SJSA1 (cell line): ENCODE measurements at places on chromosomes 7 and 10.

GRCh38 chr7:133207687-133208086, 45.2 kb upstream of the EXOC4 start:
- DNase-seq, result no peak

DNA sequence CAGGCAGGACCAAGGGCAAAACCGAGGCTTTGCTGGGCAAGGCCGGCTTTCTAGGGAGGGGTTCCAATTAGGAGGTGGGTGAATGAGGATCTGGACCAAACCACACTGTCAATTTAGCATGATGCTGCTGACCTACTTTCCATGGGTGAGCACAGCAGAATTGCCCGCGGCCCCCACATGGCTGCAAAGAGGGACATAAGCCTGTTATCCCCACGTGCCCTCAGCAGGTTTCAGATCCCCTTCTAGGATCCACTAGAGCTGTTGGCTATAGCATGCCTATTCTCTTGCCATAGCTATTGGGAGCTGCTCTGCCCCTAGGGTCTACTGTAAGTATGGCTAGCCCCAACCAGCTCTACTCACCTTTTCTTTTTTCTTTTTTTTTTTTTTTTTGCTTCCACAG, 102.8 kb downstream of the COL13A1 start:
- DNase-seq, result no peak

DNA sequence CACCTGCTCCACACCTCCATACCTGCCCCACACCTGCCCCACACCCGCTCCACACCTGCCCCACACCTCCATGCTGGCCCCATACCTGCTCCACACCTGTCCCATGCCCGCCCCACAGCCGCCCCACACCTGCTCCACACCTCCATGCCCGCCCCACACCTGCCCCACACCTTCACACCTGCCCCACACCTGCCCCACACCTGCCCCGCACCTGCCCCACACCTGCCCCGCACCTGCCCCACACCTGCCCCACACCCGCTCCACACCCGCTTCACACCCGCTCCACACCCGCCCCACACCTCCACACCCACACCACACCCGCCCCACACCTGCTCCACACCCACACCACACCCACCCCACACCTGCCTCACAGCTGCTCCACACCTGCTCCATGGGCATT, 53.0 kb downstream of the PARP12 start:
- no peak for DNase-seq

DNA sequence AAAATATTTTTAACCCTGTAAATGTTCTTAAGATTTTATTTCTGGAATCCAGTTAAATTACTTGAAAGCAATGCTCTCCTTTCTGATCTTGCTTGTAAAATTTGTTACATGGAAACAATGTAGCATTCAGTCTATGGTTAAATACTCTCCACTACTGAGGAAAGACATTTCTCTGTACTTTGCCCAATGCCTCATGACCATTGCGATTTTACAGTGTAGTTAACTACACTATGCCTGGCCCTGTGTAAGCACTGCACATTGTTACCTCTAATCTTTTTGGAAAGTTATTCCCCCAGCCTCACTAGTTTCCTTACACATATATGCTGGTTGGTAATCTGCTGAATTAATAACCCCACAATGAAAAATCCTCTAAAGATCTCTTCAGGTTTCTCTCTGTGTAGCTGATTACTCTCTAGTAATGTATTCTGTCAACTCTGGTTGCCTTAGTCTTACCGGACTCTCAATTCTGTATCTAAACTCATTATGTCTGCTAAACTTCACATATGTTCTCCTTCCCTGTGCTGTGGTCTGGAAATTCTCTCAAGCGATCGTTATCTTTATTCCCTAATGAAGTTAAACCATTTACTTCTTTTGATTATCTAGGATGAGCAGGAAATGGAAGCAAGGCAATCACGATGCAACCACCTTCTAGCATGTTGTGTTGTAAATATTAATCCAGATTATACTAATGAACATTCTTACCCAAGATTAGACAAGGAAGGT, 58.7 kb upstream of the TMEM106B start:
- no peak for DNase-seq

DNA sequence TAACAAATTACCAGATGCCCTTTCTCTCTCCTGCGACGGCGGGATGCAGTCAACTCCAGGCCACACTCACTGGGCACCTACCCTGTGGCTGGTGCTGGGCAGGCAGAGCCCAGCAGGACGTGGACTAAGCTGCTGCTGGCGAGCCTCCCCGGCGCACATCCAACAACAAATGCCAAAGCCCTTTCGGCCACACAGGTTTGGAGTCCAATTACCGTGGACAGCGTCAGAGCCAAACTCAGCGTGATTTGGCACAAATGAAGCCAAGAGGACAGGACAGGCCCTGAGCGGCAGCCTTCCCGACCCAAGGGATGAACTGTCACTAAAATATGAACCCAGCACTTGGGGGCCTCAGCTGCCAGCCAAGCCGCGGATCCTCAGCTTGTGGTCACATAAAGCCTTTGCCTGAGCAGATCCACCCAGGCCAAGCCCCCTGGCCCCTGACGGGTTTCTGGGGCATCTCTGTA, 28.4 kb downstream of the DAGLB start:
- DNase-seq, result no peak

DNA sequence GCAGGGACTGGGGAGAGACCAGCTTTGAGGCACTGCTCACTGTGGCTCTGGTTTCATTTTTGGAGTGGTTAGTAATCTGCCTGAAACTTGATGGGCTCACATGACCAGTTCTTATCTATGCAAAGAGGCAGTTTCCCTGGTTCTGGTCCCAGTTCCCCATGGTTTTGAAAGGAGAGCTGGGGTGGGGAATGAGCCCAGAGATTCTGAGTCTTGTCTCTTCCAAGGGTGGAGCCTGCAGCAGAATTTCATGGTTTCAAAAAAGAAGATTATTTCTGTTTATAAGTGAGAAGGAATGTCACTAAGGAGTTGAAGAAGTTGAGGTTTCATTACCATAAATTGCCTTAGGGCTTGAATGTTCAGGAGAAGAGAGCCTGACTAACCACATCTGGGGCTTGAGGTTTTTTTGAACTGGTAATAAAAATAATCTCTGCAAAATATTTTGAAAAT, 190.2 kb upstream of the HABP2 start:
- DNase-seq, result peak; percentile 16

- no peak for DNase-seq
Observed at GRCh38 chr7:116872026-116872425, 9.6 kb downstream of the CAPZA2 start.

DNA sequence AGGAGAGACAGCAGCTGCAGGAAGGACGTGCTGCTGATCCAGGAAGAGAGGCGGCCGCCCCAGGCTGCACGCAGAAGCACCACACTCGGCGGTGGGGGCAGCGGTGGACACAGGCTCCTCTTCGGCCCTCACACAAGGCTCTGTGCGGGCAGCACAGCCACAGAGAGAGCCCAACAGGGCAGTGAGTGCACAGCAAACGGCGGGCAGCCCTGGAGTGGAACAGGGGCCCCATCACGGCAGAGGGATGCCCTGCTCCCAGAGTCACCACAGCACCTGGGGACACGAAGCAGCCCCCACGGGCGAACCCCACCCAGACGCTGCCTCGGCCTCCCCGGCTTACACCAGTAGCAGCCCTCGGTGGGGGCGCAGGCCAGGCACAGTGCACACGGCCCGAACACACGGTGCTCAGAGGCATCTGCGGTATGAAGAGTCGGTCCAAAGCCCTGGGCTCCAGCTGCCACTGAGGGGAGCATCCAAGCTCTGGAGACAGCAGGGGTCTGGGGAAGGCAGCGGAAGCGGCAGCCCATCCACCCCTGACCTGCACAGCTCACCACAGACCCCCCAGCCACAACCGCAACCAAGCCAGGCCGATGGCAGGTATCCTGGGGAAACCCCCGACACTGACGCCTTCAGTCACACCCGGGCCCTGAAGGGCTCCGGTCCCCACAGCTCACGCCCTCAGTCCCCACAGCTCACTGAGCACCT, 16.8 kb downstream of the NUDT1 start:
- no peak for DNase-seq

- DNase-seq, result peak; percentile 75
Observed at GRCh38 chr7:134699899-134700298, 53.2 kb downstream of the BPGM start.

DNA sequence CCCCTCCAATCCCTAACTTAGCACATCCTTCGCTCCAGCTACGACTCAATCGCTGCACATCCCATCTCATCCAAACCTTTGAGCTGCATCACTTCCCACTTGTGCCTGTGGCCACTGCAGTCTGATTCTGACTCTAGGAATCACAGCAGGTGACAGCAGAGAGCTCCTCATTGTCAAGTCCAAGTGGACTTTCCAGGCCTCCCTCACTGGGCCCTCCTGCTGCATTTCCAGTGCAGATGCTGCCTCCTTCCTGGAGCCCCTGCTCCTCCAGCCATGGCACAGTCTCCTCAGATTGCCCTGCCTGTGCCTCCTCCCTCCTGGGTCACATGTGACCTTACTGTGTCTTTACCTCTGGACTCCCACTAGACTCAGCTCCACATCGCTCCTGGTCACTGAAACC, 157.3 kb downstream of the USP6NL start:
- no peak for DNase-seq

DNA sequence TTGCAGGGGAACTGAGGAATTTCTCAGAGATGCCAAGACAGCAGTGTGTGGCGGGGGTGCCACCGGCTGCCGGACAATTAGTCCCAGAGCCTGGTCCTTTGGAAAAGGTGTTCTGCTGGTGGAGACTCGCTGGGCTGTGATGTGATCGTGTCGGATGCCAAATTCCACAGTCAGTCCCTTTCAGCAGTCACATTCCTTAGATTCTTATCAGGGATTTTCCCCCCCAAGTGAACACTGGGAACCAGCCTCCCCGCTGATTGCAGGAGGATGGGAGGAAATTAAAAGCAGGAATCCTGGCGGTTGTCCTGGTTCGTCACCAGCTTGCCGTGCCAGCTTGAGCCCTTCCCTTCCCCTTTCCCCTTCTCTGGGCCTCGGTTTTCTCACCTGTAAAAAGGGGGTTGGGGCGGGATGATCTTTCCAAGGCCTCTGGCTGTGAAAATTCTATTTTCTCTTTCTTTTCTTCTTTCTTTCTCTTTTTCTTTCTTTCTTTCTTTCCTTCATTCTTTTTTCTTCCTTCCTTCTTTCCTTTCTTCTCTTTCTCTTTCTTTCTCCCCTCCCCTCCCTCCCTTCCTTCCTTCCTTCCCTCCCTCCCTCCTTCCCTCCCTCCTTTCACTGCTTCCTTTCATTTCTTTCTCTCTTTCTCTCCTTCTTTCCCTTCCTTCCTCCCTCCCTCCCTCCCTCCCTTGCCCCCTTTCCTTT, 39.6 kb downstream of the COL26A1 start:
- peak; percentile 76 for DNase-seq

GRCh38 chr7:36346260-36346831, 43.3 kb upstream of the ANLN start:
- DNase-seq, result no peak

DNA sequence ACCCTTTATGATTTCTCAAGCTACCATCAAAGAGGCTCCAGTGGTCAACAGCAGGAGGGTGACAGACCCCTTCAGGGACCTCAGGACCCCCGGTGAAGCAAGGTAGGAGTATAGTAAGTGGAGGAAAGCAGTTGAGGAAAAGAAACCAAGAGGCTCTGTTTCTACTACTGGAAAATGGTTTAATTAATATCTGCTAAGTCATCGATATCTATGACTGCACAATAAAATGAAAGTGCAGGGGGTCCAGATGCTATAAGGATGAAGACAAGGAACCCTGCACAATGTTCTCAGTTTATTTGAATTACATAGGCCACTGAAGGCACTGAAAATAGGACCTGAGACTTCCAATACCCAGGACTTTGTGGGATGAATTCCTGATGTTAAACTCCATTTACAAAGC, 23.7 kb downstream of the AMPH start:
- no peak for DNase-seq

DNA sequence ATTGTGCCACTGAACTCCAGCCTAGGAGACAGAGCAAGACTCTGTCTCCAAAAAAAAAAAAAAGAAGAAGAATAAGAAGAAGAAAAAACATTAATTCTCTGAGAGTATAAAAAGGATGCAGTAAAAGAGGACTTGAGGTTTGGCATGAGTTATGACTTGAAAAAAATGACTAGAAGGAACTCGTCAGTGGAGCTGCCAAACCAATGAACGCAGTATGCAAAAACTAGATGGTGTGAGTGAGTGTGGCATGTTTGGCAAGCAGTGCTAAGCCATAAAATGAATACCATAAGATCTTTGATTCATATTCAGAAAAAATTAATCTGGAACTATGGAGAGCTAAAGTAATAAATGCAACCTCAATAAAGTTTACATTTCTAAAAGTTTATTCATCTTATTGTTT, 68.6 kb upstream of the MEOX2 start:
- DNase-seq, result no peak

DNA sequence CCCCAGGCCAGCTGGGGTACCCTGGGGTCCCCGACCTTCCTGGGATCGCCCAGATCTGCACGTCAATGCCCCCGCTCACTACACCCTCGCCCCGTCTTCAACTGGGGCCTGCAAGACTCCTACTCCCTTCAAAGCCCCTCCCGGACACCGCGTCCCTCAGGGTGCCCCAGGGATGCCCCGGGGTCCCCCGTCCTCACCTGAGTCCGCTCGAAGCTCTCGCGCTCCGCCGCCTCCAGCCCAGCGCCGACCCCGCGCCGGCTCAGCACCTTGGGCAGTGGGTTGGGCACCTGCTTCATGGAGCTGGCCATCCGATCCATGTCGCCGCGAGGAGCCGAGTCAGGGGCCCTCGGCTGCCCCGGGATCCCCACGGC, at the start of gene HIP1:
Gene HIP1 (minus strand): TSS at position 338 of the 371 bp plus-strand sequence. CDS start 21 bp downstream, at position 317.
- DNase-seq, result no peak

- DNase-seq, result no peak
Observed at GRCh38 chr10:129964611-129965424, 744 bp upstream of the EBF3 start.

GRCh38 chr7:124255041-124255655, 222.3 kb upstream of the TMEM229A start:
- DNase-seq, result no peak

GRCh38 chr10:97682042-97682441, 5.0 kb downstream of the AVPI1 start:
- DNase-seq, result no peak

- no peak for DNase-seq
Observed at GRCh38 chr7:47327346-47327697, 254.6 kb downstream of the TNS3 start.

DNA sequence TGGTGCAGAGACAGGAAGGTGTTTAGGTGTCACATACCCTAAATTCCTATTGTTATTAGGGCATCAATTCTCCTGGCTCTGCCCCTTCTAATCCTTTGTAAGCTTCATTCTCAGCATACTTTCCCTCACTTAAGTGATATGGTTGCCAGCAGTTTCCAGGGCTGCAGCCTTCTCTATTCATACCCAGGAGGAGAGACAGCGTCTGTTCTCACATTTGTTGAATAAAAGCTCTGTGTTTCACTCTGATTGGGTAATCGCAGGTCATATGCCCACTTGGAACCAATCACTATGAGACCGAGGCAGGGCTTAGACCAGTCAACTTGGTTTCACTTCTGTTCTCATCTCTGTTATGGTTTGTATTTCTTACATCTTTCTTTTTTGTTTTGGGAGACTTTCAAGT, 109.6 kb upstream of the MTPN start:
- peak; percentile 67 for DNase-seq

DNA sequence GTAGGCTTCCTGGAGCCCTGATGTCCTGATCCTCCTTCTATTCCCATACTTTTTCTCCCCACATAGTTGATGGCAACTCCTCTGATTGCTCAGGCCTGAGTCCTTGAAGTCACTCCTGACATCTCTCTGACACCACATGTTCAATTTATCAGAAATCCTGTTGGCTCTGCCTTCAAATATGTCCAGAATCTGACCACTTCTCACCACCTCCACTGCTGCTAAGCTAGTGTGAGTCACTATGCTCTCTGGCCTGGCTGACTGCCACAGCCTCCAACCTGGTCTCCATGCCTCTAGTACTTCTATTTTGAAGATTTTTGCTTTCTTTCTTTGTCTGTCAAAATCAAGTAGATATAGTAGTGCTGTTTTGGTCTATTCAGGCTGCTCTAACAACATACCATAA, 53.0 kb downstream of the TMEM229A start:
- no peak for DNase-seq
